ENCODE measurements at places on chromosomes 3 and 15. TPM values are rescaled to one million over a fixed set of nuclear protein-coding genes. Genes with fewer than 3 reads are reported as not detected.
A peak's percentile ranks its signal among the peaks of the same experiment; 100 is the strongest.

GRCh38 chr3:16528581-16528993, 15.1 kb upstream of the RFTN1 start:
- H3K27ac ChIP-seq = no peak overlapping the region
- DNase-seq = no peak
- no peak overlapping the region for H3K4me3 ChIP-seq
- no peaks in the 10 kb centered on the region for H3K36me3 ChIP-seq

- no peak for DNase-seq
- no peaks in the 10 kb centered on the region for H3K36me3 ChIP-seq
- no peaks in the 10 kb centered on the region for H3K27me3 ChIP-seq
- no peaks in the 10 kb centered on the region for H3K4me1 ChIP-seq
- H3K4me3 ChIP-seq = no peak overlapping the region
Observed at GRCh38 chr3:140695361-140696061, 17.6 kb downstream of the TRIM42 start.

GRCh38 chr3:177430653-177431052, 233.4 kb upstream of the TBL1XR1 start:
- no peak overlapping the region for H3K4me3 ChIP-seq
- H3K27me3 ChIP-seq = no peaks in the 10 kb centered on the region
- H3K36me3 ChIP-seq = no peaks in the 10 kb centered on the region
- no peaks in the 10 kb centered on the region for H3K4me1 ChIP-seq

- H3K27me3 ChIP-seq = no peaks in the 10 kb centered on the region
- H3K36me3 ChIP-seq = no peaks in the 10 kb centered on the region
- peak overlapping the region; percentile 2 for H3K4me3 ChIP-seq
- peaks cover 3% of the 10 kb centered on the region for H3K4me1 ChIP-seq
- no peak overlapping the region for H3K27ac ChIP-seq
Observed at GRCh38 chr3:125141596-125142419, 70.7 kb downstream of the SLC12A8 start.

- H3K27ac ChIP-seq = no peak overlapping the region
- peaks cover 2% of the 10 kb centered on the region for H3K36me3 ChIP-seq
- no peak for DNase-seq
- H3K4me3 ChIP-seq = no peak overlapping the region
Observed at GRCh38 chr3:52423173-52423572, 21.7 kb downstream of the SEMA3G start.

DNA sequence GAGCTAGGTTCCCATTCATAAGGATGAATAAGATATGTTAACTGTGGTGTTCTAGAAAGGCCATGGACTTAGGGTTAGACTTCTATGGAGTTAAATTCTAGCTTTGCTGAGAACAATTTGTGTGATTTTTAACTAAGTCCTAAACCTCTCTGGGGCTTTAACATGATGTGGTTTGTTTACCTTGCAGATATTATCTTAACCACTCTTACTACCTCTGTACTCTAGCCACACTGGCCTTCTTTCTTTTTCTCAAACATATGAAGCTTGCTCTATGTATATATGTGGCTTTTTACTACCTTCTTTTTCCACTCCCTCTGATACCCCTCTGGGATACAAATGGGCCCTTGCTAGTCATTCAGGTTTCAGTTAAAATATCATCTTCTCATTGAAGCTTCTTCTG, 108.4 kb downstream of the ZNF609 start:
- H3K4me3 ChIP-seq = no peak overlapping the region
- peaks cover 1% of the 10 kb centered on the region for H3K4me1 ChIP-seq
- no peak for DNase-seq
- no peak overlapping the region for H3K27ac ChIP-seq

DNA sequence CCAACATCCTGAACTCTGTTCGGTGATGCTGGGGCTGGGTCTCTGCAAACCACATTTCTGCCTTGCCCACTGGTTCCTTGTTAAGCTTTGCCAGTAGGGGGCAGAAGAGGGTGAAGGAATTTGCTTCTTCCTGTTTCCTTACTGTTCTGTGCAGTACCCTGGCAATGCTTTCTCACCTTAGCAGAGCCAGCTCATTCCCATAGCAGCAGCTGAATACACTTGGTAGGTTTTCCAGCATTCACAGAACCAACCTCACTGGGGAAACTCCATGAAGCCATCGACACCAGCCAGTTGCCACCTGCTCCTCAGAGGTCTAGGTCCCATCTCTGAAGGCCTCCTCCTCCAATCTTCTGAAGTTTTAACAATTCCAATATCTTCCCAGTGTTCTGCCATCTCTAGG, 308.4 kb downstream of the PDCD6IP start:
- H3K36me3 ChIP-seq = no peaks in the 10 kb centered on the region
- H3K4me3 ChIP-seq = no peak overlapping the region
- H3K4me1 ChIP-seq = no peaks in the 10 kb centered on the region
- no peak for DNase-seq

DNA sequence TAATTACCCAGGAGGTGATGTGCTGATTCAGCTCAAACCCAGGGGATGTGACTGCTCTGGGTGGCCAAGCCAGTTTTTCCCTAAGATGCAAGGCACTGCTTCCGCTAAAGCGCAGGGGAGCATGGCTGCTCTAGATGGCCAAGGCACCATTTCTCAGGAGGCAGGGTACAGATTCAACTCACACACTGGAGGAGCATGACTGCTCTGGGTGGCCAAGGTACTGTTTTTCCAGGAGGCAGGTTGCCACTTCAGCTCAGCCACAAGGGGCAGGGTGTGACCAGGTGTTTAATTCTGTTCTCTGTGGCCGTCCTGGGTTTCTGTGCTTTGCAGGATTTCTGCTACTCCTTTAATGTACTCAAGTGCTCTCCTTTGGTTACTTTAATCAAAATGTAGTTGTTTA, 659.3 kb upstream of the ARRDC4 start:
- H3K27ac ChIP-seq = no peak overlapping the region
- H3K36me3 ChIP-seq = no peaks in the 10 kb centered on the region
- H3K4me3 ChIP-seq = no peak overlapping the region
- DNase-seq = no peak
- H3K27me3 ChIP-seq = no peaks in the 10 kb centered on the region

- no peak for DNase-seq
- H3K4me3 ChIP-seq = no peak overlapping the region
- H3K27ac ChIP-seq = no peak overlapping the region
- H3K4me1 ChIP-seq = no peaks in the 10 kb centered on the region
- H3K36me3 ChIP-seq = no peaks in the 10 kb centered on the region
Observed at GRCh38 chr3:77906102-77906709, 866.3 kb downstream of the ROBO2 start.

DNA sequence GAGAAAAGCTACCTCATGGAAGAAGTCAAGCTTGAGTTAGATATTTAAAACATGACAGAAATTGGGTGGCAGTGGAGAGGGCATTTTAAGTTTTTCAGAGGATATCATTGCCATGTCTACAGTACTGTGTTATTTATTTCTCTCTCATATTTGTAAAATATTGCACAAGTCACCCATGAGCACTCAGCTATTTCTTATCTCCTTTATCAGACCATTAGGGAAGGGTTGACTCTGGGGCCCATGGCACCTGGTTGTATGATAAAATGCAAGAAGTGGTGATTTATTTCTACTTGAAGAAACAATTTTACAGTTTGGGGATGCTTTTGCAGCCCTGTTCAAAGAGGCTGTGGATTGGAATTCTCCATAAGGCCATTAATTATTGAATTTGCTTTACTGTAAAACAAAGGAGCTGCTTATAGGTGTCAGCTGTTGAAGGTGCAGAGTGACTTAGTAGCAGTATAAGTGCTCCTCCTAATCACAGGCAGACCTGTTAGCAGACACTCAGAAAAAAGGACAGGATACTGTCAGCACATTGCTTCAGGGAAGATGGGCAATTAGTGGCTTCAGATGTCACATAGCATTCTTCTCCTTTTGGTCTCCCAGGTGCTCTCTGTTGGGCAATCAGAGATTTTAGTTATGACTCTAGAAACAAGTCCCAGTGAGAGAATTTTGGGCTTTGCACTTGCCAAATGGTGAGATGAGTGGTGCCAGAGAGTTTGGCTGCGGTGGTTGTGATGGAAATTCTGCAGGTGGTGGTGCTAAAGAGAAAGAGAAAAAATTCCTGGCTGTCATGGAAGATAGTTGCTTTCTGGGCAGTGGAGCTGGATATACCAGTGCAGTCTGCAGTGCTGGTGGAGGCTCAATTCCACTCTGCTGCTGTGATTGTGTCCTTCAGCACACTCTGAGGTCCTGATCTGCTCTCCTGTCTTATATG, 129.7 kb upstream of the ROPN1 start:
- no peak overlapping the region for H3K27ac ChIP-seq
- DNase-seq = no peak
- H3K4me3 ChIP-seq = no peak overlapping the region
- peaks cover 24% of the 10 kb centered on the region for H3K4me1 ChIP-seq

DNA sequence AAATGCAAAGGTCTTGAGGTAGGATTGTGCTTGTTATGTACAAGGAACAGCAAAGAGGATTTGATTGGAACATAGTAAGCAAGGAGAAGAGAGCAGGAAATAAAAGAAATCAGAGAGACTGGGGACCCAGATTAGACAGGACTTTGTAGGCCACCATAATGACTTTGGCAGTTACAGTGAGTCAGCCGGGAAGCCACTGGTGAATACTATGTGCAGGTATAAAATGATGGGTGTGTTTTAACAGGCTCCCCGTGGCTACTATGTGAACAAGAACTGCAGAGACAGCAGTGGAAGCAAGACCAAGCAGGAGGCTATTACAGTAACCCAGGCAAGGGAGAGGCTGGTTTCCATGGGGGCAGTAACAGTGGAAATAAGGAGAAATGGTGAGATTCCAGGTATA, 55.2 kb downstream of the NPTN start:
- H3K4me3 ChIP-seq = no peak overlapping the region
- H3K27ac ChIP-seq = no peak overlapping the region
- peaks cover 9% of the 10 kb centered on the region for H3K36me3 ChIP-seq
- no peaks in the 10 kb centered on the region for H3K4me1 ChIP-seq
- no peaks in the 10 kb centered on the region for H3K27me3 ChIP-seq

DNA sequence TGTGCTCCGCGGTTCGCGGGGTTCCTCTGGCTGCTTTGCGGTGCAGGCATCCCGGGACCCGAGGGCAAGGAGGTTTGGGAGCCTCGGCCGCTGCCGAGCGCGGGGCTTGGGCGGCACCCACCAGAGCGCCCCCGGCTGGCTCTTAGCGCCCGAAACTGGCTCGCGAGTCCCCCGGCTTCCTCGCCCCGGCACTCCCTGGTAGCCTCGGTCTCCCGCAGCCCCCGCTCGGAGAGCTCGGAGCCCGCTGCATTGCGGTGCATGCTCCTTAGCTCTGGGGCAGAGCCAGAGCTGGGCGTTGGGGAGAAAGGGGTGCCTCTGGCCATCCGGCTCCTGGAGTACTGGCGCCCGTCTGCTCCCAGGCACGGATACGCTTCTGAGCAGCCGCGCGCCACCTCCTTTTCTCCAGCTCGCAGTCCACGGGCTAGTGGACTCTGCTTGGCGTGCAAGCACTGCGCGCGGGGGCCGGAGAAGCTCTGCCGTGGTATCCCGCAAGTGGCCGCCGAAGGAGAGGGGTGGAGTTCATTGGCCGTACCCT, 753 bp downstream of the EPHB1 start:
- no peak for DNase-seq
- H3K4me1 ChIP-seq = no peaks in the 10 kb centered on the region
- no peaks in the 10 kb centered on the region for H3K36me3 ChIP-seq
- H3K27ac ChIP-seq = no peak overlapping the region
- H3K4me3 ChIP-seq = peak overlapping the region; percentile 1

DNA sequence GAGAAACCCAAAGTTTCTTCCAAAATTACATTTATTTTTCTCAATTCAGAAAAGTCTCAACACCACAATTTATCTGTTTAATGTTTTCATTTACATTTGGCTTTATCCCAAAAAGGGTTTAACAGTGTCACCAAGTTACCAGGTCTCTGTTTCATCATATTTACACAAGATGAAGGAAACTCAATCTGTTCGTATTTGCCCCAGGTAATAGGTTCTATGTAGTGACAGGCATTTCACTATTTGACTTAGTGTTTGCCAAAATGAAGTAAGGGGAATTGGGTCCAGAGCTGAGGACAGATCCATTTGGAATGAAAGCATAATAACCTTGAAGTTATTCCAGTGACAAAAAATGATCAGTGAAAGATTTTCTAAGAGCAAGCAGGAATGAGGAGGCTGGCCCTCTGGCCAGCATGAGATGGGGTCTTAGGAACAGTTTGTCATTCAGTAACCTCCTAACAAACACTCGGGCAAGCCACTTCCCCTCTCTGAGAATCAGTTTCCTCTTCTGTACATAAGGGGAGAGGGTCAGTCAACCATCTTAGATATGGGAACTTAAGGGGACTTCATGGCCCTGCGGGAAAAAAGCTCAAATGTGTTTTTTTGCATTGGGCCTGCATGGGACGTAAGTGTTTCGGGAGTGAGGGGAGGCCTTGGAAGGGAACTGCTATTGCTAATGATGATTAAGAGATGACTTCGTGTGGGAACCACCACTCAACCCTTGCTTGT, 31.8 kb downstream of the UMPS start:
- no peak overlapping the region for H3K4me3 ChIP-seq
- peaks cover 13% of the 10 kb centered on the region for H3K36me3 ChIP-seq
- no peak for DNase-seq
- no peaks in the 10 kb centered on the region for H3K27me3 ChIP-seq
- H3K27ac ChIP-seq = peak overlapping the region; percentile 38

DNA sequence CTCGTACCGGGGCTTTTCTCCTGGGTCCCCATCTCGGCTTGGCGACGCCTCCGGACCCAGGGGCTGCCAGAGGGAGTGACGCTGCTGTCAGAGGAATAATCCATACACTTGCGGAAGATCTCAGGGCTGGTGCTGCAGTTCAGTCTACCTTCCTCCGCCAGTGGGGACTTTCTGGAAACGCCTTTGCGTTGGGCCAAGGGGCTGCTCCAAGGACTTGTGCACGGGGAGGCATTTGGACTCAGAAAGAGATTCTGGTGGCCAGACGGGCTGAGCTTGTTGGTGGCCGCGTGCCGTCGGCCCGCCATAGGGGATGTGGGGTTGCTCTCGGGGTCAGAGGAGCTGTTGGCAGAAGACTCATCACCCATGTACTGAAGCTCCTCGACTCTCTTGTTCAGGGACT, 21.8 kb downstream of the LARP6 start:
- no peaks in the 10 kb centered on the region for H3K36me3 ChIP-seq
- no peak overlapping the region for H3K4me3 ChIP-seq
- no peak overlapping the region for H3K27ac ChIP-seq
- peaks cover 8% of the 10 kb centered on the region for H3K4me1 ChIP-seq
- no peak for DNase-seq
- H3K27me3 ChIP-seq = no peaks in the 10 kb centered on the region

The KY gene
- 1.2 TPM for total RNA-seq

The PYGO1 gene
- 13.9 TPM for total RNA-seq

The RLBP1 gene
- total RNA-seq = not detected

The GFM1 gene
- total RNA-seq = 39.3 TPM

The KCNAB1 gene
- total RNA-seq = 45.8 TPM

The RTP3 gene
- not detected for total RNA-seq

The GRAMD1C gene
- 2.4 TPM for total RNA-seq

The CFAP44 gene
- total RNA-seq = 8.6 TPM

The KBTBD13 gene
- 1.5 TPM for total RNA-seq

The POLQ gene
- 0.63 TPM for total RNA-seq

The LRRC28 gene
- total RNA-seq = 22.7 TPM

The CKMT1A gene
- total RNA-seq = not detected

The RTP1 gene
- total RNA-seq = 0.16 TPM

The FAM3D gene
- not detected for total RNA-seq

The SERPINI2 gene
- total RNA-seq = 0.49 TPM

The IL12A gene
- 0.57 TPM for total RNA-seq

Measured in aorta (tissue), 5 donors.